Occipital lobe (tissue), 3 donors: ENCODE measurements at places on chromosomes 1 and 21.

- no peak for DNase-seq
These were observed 4.7 kb upstream of the SLC5A9 start for GRCh38 chr1:48217856-48218255.

GRCh38 chr1:193176113-193176512, 10.3 kb downstream of the B3GALT2 start:
- DNase-seq: no peak

- DNase-seq: no peak
These were observed 23.7 kb downstream of the KCNJ15 start for GRCh38 chr21:38280454-38280853.

- DNase-seq: no peak
These were observed 7.2 kb downstream of the VANGL1 start for GRCh38 chr1:115648717-115649691.

DNA sequence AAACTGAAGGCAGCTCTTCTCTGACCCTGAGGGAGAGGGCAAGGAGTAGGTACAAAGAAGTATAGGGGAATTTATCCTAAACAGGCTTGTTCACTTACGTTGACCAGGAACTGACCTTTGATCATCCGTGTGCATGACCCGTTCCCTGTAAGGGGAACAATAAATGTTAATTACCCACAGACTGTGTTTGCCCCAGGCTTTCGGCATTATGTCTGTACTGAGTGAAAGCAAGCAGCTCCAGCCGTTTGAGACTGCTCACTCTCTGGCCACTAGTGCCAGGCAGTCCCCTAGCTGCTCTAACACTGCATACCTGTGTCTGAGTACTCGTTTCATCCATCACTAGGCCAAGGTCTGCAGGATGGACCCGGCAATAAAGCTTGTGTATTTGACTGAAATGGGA, 1365.3 kb downstream of the NCAM2 start:
- no peak for DNase-seq

GRCh38 chr1:152998476-152998875, 3.1 kb upstream of the SPRR3 start:
- no peak for DNase-seq

- no peak for DNase-seq
These were observed 1459.6 kb downstream of the MRPL39 start for GRCh38 chr21:24147674-24148073.

- no peak for DNase-seq
These were observed 55.5 kb downstream of the CAPN8 start for GRCh38 chr1:223609977-223610376.

- DNase-seq: no peak
These were observed 31.7 kb upstream of the CAMTA1 start for GRCh38 chr1:6753320-6754140.

DNA sequence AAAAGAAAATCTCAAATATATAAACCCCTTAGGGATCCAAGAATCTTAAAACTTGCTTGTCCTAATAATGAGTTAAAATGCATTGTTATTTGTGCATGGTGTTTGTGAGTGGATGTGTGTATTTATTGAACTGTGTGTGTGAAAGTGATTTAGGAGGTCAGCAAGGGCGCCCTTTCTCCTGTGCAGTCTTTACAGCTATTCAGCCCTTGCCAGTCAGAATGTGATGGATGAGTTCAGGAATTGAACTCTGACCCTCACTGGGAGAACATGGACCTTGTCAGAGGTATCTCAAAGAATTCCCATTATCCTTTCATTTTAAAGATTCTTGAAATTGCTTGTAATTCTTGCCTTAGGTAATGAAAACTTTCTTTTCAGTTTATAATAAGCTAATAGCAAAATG, 493.0 kb upstream of the ADGRL4 start:
- DNase-seq: no peak

GRCh38 chr1:31531177-31531999, 44.9 kb upstream of the TINAGL1 start:
- no peak for DNase-seq

GRCh38 chr1:223062177-223062576, 80.9 kb downstream of the TLR5 start:
- no peak for DNase-seq

- DNase-seq: no peak
These were observed 659.9 kb upstream of the RGS18 start for GRCh38 chr1:191498318-191498717.

DNA sequence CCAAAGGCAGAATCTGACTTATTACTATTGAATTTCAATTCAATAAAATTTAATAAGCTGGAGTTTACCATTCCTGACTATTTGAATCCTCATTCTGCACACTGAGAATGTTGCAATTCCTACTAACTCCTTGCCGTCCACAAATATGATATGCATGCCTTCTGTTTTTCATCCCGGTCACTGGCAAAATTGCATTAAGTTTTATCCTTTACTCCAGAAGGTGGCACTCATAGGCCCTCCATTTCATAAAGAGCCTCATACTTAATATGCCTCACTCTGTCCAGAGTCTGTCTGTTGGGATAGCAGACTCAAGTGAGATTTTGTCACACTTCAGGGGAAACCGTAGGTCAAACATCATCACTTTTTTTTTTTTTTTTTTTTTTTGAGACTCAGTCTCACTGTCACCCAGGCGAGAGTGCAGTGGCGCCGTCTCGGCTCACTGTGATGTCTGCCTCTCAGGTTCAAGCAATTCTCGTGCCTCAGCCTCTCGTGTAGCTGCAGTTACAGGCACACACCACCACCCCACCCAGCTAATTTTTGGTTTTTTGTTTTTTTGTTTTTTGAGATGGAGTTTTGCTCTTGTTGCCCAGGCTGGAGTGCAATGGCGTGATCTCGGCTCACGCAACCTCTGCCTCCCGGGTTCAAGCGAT, 27.3 kb downstream of the F11R start:
- DNase-seq: no peak

DNA sequence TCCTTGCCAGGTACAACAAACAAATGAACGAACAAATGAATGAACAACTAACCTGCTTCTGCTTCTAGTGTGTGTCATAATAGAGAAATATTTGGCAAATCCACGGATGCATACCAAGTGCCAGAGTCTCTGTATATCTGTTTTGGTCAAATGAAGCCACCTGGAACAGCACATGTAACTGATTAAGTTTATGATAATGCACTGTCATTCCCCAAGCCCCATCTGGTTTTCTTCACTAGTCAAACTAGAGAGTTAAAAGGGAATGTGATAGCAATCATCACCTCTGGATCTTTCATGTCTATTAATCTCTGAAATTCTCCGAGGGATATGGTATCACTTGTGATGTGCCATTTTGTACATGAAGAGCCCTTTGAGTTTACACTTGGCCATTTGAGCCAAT, 21.0 kb upstream of the SCAF4 start:
- no peak for DNase-seq

DNA sequence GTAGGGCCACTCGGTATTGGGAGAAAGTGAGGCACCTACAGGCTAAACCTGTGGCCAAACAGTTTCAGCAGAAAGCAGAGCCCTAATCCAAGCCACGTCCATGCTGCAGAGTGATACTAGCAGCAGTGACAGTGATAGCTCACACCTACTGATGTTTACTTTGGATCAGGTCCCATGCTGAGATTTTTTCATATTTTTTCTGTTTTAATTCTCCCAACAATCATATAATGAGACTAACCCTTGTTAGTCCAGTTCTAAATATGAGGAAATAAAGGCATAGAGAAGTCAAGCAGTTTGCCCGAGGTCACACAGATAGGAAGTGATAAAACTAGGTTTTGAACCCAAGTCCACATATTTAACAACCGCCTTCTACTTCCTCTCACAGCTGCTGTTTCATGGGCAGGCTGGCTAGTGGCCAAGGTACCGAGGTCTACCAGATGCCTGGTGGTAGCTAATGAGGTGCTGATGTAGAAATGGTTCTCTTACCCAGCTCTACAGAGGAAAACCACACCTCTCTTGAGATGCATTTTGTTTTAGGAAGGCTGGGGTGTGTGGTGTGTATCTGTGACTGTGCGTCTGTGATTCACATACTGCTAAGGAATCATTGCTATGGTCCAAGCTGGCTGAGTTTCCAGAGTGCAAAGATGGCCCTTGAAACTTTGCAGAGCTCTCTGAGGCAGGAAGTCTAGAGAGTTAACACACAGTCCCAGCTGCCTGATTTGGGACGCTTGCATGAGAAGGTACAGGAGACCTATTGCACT, 80.3 kb upstream of the ARTN start:
- DNase-seq: no peak

DNA sequence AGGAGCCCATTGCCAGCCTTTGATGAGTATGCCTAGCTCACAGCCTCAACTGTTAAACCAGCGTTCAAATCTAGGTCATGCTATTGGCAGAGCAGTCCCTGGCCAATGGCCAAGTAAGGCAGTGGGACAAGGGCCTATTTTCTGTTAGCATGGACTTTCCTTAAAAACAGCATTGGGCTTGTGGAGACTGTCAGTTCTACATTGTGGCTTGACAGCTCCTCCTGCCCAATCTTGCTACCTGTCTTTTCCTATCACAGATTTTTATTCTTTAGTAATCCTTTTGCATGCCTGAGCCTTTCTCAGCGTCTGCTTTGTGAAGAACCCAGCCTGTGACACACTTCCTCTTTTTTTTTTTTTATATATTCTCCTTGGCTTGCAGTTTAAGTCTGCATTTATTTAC, 56.4 kb downstream of the DIP2A start:
- no peak for DNase-seq

DNA sequence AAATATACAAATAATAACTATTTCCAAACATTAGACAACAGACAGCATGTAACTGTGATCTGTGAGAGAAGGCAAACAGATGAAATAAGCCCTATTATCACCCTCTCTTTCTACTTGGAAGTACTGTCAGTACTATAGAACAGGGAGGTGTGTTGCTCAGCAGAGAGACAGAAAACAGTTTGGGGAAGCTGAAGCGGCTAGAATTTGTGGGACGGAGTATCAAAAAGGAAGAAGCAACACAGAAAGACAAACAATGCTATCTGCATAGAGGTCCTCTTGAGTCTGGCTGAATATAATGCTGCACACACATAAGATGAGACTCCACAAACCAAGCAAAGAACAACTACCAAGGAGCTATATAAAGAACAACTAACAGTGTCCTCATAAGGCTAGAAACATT, 59.4 kb downstream of the ZZZ3 start:
- no peak for DNase-seq

GRCh38 chr1:172939475-172939874, 111.3 kb downstream of the TNFSF18 start:
- no peak for DNase-seq

DNA sequence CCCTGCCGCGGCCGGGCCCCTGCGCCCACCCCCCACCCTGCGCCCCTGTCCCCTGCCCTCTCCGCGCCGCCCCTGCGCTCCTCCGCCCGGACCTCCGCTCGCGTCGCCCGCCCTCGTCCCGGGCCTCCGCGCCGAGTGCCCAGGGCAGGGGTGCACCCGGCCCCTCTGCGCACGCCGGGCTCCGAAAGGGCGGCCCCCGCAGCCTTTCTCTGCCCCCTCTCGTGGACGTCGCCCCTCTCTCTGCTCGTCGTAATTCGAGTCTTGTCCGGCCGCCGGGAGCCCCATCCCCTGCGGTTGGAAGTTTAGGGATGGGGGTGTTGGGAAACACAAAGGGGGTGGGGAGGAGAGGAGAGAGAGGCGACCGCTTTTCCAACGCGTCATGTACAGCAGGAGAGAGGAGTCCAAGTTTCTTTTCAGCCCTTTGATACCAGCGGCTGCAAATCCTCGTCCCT, 407 bp downstream of the GALNT2 start:
- peak; percentile 37 for DNase-seq

DNA sequence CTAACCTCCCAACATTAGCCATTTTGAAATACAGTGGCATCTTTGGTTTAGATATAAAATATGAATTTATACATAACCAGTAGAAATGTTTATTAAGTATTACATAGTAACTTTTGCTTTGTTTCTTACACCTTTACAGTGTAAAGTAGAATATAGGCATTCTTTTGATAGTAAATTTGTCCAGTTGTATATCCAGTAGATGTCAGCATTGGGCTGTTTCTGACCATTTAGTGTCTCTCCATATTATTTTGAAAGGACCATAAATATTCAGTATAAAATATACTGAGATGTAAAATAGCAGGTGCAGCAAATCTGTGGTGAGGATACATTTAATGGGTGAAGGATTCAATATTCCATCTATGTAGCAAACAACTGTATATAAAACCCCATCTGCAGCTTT, 115.8 kb upstream of the ZRANB2 start:
- no peak for DNase-seq

GRCh38 chr1:117710710-117711109, 104.9 kb downstream of the TENT5C start:
- no peak for DNase-seq

- no peak for DNase-seq
These were observed 129.2 kb downstream of the MAGI3 start for GRCh38 chr1:113519556-113519955.

- DNase-seq: no peak
These were observed 3.9 kb downstream of the PRXL2B start for GRCh38 chr1:2590233-2591141.

GRCh38 chr1:8155528-8156186, 129.5 kb upstream of the ERRFI1 start:
- no peak for DNase-seq

GRCh38 chr1:224922404-224923164, 6.9 kb upstream of the DNAH14 start:
- no peak for DNase-seq

GRCh38 chr21:16873176-16873575, 639.7 kb upstream of the CXADR start:
- DNase-seq: no peak

DNA sequence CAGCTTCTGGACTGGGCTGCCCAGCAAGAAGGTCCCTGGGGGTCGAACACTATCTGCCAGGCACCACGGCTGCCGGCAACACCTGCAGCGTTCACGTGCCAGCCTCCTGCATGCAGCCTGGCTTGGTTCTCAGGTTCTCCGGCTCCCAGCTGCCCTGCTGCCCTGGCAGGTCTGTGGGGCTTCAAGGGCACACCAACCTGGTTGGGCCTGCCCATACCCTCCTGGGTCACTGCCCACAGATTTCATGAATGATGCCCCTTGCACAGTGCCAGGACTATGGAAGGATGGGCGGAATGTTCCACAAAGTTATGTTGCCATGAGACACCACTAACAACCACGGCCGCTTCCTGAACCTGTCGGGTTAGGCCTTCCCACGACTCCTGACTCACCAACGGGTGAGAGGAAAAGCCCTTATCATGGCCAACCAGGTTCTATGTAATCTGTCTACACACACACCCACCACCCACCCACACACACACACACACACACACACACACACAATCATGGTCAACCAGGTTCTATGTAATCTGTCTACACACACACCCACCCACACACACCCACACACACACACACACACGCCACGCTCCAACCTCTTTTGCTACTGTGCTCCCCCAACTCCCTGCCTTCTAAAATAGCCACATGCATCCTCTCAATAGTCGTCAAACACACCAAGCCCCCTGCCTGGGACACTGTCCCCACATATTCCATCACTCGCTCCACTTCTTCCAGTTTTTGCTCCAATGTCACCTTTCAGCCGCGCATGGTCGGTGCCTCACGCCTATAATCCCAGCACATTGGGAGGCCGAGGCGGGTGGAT, 32.2 kb downstream of the HSPG2 start:
- no peak for DNase-seq

DNA sequence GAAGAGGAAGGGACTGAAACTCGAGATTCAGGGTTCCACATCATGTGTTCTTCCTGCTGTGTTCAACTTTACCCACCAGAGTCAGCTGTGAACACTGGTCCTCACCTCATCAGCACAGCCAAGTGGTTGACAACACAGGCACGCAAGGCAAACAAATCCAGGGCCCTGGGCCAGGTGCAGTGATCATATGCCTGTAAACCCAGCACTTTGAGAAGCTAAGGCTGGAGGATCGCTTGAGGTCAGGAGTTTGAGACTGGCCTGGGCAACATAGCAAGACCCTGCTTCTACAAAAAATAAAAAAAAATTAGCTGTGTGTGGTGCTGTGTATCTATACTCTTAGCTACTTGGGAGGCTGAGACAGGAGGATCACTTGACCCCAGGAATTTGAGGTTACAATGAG, 8.4 kb upstream of the XKR8 start:
- no peak for DNase-seq
